Lung (tissue), 17 donors: ENCODE measurements at places on chromosomes 13 and 19.

DNA sequence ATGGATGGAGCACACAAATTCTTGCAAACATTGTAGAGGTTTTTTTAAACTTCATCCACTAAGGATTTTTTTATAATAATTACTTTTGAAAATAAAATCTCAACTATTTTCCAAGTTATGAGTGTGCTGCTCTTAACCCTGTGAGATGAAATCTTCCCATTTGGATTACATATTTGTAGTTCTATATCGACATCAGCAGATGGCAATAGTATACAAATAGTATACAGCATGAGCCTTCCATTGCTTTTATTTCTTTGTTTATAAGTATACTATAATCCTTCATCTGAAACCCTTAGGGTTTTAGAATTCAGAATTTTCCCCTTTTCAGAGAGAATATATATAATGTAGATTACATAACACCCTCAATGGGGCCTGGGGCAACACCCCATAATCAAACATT, 70.5 kb downstream of the GJA3 start:
- peak; percentile 39 for DNase-seq

DNA sequence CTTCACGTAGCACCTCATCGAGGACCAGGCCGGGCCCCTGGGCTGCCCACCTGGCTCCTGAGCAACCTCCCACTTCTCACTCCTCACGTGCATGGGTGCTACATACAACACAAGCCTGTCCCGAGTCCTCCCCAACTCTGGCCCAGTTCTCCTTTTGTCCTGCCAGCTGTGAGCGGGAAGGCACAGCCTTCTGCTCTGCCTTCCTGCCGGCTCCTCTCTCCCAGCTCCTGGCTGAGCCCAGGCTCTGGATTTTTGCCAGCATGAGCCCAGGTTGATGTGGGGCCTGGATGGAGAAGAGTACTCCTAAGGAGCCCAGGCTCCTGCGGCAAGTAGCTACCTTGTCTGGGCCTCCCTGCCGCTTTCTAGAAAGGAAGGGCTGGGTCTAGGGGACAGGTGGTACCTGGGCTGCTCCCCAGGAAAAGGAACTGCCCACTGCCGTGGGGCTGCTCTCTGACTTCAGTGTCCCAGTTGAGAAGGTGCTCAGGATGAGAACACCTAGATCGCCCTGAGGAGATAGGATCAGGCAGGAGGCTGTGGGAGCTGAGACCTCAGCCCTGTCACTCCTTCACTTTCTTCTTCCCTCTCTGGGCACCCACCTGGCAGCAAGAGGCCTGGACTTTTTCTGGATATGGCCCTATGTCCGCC, 23.6 kb downstream of the LYL1 start:
- peak; percentile 55 for DNase-seq

- no peak for DNase-seq
These were observed 10.5 kb downstream of the MYO9B start for GRCh38 chr19:17086120-17086519.

GRCh38 chr13:31045286-31046081, 113.0 kb downstream of the TEX26 start:
- DNase-seq = peak; percentile 51

DNA sequence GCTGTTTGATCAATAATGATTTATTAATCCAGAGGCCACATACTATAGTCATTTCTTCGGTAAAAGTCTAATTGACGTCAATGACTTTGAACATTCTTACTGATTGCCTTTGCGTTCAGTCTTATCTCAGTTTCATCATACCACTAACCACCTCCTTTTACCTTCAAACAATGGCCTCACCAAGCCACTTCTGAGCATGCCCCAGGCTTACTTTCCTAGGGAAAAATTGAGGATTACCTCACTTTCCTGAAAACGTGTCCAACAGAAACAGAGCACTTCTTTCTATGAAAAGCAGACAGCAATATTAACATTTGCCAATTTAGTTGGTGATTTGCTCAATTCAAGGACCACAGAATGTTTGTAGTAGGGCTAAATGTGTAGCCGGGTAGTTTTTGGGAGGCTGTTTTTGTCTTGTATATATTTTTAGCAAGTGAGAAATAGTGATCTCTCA, 157.6 kb downstream of the KLF5 start:
- DNase-seq = peak; percentile 56

- DNase-seq = no peak
These were observed 202.8 kb downstream of the EFNB2 start for GRCh38 chr13:106332621-106333020.

GRCh38 chr13:36259361-36260137, 38.1 kb downstream of the CCDC169 start:
- no peak for DNase-seq

GRCh38 chr13:86725105-86725504, 925.9 kb upstream of the SLITRK6 start:
- DNase-seq = peak; percentile 6

GRCh38 chr19:44719262-44719701, 20.3 kb downstream of the CEACAM16 start:
- DNase-seq = no peak

DNA sequence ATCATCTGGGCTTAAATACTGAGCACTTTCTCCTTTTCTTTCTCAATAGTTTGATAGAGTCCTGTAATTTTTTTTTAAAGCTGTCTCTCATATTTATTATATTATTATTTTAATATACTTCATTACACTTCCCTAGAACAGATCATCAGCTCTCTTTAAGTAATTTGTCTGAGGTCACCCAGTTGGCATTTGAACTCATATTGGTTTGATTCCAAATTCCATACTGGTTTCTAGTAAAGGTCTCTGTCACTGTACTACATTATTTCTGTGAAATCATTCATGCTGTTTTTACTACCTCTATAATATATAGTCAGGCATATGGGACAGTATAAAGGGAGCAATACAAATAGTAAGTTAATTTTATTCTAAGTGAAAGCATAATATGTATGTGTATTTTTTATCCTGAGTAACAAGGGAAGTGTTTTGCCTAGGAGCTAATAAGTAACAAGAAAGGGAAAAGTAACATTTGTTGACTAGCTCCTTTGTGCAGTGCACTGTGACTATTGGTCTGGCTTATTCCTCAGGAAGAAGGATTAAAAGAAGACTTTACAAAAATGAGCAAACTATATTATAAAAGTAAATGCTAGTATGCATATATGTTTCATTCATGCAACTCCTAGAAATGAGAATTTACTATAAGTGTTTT, 14.3 kb downstream of the LPAR6 start:
- DNase-seq = no peak

GRCh38 chr19:3176715-3177501, 1.7 kb upstream of the S1PR4 start:
- no peak for DNase-seq

DNA sequence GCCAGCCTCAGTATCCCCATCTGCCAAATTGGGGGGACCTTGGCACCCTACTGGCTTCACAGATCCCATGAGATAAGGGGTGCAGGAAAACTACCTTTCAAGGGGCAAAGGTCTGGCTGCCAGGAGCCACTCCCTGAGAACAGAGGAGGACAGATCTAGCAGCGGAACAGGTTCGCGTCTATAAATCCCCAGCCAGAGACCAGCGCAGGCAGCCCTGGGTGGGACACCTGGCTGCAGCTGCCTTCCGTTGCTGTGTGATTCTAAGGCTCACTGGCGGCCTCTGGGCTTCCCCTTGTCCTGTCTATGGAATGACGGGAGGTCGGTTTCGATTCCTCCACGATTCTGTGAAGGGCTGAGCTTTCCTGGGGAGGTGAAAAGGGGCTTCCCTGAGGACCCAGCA, 7.3 kb downstream of the RELB start:
- DNase-seq = no peak

DNA sequence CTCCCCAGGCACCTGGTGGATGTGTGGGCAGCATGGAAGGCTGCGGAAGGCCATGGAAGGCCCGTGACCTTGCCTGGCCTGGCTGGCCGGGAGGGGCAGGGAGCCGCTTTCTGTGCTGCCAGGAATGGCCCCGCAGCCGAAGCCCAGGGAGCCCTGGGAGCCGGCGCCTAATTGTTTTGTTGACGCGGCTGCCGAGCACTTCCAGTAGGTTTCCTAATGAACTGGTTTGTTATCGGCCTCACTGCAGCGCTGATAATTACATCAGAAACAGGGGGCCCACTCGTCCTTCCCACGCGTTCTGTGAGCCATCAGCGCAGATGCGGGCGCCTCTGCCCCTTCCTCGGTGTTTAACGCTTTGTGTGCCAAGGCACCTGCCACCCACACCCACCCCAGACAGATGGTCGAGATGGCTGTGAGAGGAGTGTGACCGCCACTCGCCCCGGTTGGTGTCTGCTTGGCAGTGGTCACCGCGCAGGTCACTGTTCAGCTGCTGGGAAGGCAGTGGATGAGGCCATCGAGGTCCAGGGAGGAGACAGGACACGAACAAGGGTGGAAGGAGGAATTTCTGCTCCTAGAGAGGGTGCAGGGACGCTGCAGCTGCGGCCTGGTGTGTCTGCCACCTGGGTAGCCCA, 124.5 kb downstream of the KDM4B start:
- DNase-seq = no peak

GRCh38 chr19:43310221-43310620, 40.9 kb upstream of the PSG9 start:
- no peak for DNase-seq

DNA sequence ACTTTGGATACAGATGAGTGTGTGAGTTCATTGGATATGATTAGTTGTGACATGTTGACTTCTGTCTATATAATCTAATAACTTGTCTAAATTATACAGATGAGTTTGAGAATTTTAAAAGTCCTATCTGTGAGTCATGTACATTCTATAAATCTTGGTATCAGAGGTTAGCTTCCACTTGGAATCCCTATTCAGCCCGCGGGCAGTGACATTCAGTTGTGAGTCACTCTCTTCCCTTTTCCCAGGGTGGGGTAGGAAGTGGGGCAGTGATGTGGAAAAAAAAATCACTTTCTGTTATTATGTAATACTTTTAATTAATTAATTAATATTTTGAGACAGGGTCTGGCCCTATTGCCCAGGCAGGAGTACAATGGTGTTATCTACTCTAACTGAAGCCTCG, 33.0 kb upstream of the ZNF808 start:
- no peak for DNase-seq
